AG04450 (cell line): ENCODE measurements at places on chromosomes 3 and 15. TPM values are rescaled to one million over a fixed set of nuclear protein-coding genes. Genes with fewer than 3 reads are reported as not detected.

The GTPBP8 gene
- polyA plus RNA-seq = 14.9 and 17.3 TPM in 2 replicates

The STT3B gene
- 79.3 and 112 TPM in 2 replicates for polyA plus RNA-seq

The DPPA2 gene
- polyA plus RNA-seq = not detected in 2 replicates

The KPNA4 gene
- polyA plus RNA-seq = 22.6 and 28.4 TPM in 2 replicates

The TMC3 gene
- not detected in 2 replicates for polyA plus RNA-seq

The NDN gene
- 57.3 and 64.8 TPM in 2 replicates for polyA plus RNA-seq

The LRTM1 gene
- not detected in 2 replicates for polyA plus RNA-seq

The LARP6 gene
- polyA plus RNA-seq = 188 and 235 TPM in 2 replicates

The UBP1 gene
- polyA plus RNA-seq = 83.1 and 104 TPM in 2 replicates

The CDHR4 gene
- 0.09 TPM in 1 of 2 replicates, not detected in the other for polyA plus RNA-seq

The ZNF660 gene
- 2.1 and 2.8 TPM in 2 replicates for polyA plus RNA-seq

The FOXB1 gene
- not detected in 2 replicates for polyA plus RNA-seq

The OR5K1 gene
- not detected in 2 replicates for polyA plus RNA-seq

The SCAANT1 gene
- not detected in 2 replicates for polyA plus RNA-seq

The CNTN6 gene
- polyA plus RNA-seq = not detected in 2 replicates

The KLHL25 gene
- polyA plus RNA-seq = 2.9 and 3.5 TPM in 2 replicates

The NAALADL2 gene
- 6.3 and 8.0 TPM in 2 replicates for polyA plus RNA-seq

The ITIH1 gene
- polyA plus RNA-seq = not detected in 2 replicates

The ATP13A4 gene
- polyA plus RNA-seq = 0.04 and 0.16 TPM in 2 replicates

The C3orf22 gene
- not detected in 2 replicates for polyA plus RNA-seq

The LMAN1L gene
- polyA plus RNA-seq = not detected in 2 replicates

The CEP63 gene
- 11.0 and 16.3 TPM in 2 replicates for polyA plus RNA-seq

The SQOR gene
- polyA plus RNA-seq = 74.3 and 74.4 TPM in 2 replicates

The SLC9C1 gene
- polyA plus RNA-seq = not detected in 2 replicates

The DENND4A gene
- polyA plus RNA-seq = 15.2 and 19.1 TPM in 2 replicates

The FAM3D gene
- polyA plus RNA-seq = not detected in 2 replicates

The AQP9 gene
- not detected in 2 replicates for polyA plus RNA-seq

The CX3CR1 gene
- not detected in 2 replicates for polyA plus RNA-seq

The RBPMS2 gene
- polyA plus RNA-seq = 0.88 and 1.3 TPM in 2 replicates

The POC1A gene
- 4.1 and 4.5 TPM in 2 replicates for polyA plus RNA-seq

The PLCH1 gene
- polyA plus RNA-seq = 0.04 TPM in 1 of 2 replicates, not detected in the other

The MME gene
- 51.6 and 61.7 TPM in 2 replicates for polyA plus RNA-seq

The IQCF5 gene
- not detected in 2 replicates for polyA plus RNA-seq

The CADM2 gene
- polyA plus RNA-seq = not detected in 2 replicates

The NR2E3 gene
- polyA plus RNA-seq = 0.16 and 0.29 TPM in 2 replicates

The CCR3 gene
- not detected in 2 replicates for polyA plus RNA-seq

The ANAPC13 gene
- 122 and 176 TPM in 2 replicates for polyA plus RNA-seq

The RLBP1 gene
- polyA plus RNA-seq = not detected in 2 replicates

The FSIP1 gene
- polyA plus RNA-seq = 0.43 and 0.45 TPM in 2 replicates

The TNFSF10 gene
- 1.8 and 2.3 TPM in 2 replicates for polyA plus RNA-seq

The SLCO2A1 gene
- polyA plus RNA-seq = 1.6 and 1.7 TPM in 2 replicates

The CYP1A1 gene
- 0.04 TPM in 1 of 2 replicates, not detected in the other for polyA plus RNA-seq

The GOLGA8J gene
- polyA plus RNA-seq = not detected in 2 replicates

The FXR1 gene
- 163 and 205 TPM in 2 replicates for polyA plus RNA-seq

The MUC20 gene
- polyA plus RNA-seq = 0.19 TPM in 2 replicates

The IGF1R gene
- 21.6 and 35.4 TPM in 2 replicates for polyA plus RNA-seq

The ANKUB1 gene
- not detected in 2 replicates for polyA plus RNA-seq
